ENCODE measurements at places on chromosomes 4 and X.

DNA sequence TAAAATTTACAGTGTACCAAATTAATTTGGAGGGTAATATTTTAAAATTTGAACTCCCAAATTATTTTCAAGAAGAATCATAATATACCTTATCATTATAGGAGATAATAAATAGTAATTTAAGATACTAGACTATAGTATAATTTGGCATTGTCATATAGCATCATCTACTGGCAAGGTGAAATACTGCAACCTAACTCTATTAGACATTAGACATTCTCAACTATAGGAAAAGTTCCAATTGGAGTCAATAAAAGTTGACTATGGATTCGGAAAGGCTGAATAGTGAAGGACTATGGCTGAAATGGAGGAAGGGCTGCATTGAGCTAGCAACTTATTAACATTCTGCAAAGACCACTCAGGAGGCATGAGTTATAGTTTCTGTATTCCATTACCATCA lies 113.0 kb downstream of the PRDM5 start:
- DNase-seq: no peak

DNA sequence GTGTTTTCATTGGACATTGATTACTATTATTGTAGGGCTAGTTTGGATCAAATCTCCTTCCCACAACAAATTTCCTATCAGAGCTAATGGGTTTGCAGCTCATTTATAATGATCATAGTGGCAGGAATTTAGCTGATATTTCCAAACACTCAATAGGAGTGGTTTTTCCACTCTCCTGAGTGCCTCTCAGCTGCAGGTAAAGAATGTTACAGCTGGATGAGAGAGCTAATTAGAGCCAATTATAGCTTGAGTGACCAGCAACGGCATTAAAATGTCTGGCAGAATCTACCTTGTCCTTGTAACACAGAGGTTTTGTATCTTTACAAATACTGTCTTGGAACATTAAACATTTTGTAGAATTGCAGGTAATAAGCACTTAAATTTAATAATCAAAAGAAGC lies 602.8 kb upstream of the EPHA5 start:
- DNase-seq: no peak

DNA sequence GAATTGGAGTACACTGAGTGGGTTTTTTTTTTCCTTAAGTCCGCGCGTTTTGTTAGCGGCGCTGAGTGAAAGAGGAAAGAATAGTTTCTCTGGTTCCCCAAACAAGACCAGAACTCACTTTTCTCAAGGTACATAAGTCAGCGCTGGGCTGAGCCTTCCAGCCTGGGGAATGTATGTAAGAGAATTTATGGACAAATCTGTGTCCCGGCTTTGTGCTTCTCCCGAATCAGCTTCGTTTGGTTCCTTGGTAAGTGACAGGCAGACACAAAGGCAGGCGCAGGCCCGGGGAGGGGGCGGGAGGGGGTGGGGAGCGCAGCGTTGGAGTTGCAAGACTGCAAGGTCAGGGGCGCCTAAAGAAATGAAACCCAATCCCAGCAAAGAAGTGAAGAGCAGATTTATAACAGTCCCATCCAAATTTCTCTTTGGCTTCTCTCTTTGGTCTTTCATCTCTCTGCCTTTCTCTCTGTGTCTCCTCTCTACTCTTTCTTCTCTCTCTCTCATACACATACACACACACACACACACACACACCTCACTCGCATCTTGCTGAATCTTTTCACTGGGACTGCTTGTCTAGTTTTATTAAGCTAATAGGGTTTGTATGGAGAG lies 981 bp downstream of the TET2 start:
- peak; percentile 28 for DNase-seq

- DNase-seq: no peak
Measured at GRCh38 chr4:185344743-185345538, 50.8 kb downstream of the LRP2BP start.

GRCh38 chr4:25299476-25300203 lies 12.9 kb upstream of the ZCCHC4 start:
- no peak for DNase-seq

DNA sequence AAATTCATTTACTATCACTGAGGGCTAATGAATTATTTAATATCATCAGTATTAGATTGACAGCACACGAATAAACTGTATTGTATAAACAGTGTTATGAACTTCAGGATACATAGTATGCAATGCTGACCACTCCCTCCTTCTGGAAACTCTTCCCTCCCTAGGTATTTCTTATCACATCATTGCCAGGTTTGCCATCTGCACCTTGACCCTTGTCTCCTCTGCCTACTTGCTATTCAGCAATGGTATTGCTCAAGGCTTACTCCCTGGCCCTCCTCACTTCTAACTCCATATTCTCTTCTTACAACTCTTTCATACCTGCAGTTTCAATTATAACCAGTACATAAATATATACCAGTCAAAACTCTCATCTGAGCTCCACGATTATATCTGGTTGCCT lies 38.9 kb downstream of the ATP8A1 start:
- DNase-seq: no peak

- DNase-seq: no peak
Measured at GRCh38 chr4:170423137-170423536, 333.4 kb upstream of the AADAT start.

DNA sequence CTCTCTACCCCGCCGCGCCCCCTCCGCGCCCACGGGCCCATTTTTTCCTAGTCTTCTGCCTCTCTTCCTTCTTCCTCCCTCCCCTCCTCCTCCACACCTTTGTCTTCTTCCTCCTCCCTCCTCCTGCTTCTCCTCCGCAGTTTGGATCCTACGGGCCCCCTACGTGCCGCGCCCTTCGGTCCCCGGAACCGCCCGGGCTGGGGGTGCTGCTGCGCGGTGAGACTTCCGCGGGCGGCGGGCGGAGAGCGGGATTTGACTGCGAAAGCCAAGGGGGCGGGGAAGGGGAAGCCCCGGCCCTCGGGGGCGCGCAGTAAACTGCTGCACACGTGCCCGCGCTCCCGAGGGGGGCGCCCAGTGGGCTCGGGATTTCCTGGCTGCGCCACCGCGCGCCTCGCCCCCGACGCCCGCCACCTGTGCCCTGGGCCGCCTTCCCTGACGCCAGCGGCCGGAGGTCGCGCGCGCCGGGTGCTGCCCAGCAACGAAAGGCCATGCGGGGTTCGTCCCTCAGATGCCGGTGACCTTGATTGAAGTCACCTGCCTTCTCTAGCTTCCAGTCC lies 3.3 kb upstream of the NKX3-2 start:
- no peak for DNase-seq

GRCh38 chr4:10456595-10457254 lies 501 bp downstream of the ZNF518B start:
- peak; percentile 53 for DNase-seq

DNA sequence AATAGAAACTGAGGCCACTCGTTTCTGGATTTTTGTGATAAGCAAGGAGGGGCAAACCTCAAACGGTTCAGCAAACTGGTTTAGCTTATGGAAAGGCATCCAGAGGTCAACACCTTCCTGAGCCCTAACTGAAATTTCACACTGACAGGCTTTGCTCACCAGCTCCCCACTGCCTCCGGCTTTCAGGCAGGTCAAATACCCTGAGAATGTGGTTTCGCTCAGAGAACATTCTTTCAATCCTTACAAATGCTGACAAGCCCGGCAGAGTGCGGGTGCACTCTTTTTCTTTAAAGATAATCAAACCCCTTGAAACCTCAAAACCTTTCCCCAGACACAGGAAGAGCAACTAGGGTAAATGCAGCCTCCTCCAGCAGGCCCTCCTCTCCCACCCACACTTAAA lies 41.5 kb downstream of the CD40LG start:
- DNase-seq: no peak
